Neural progenitor cell (in vitro differentiated cells): ENCODE measurements at places on chromosomes 11 and 22.

- peak; percentile 99 for DNase-seq
- H3K36me3 ChIP-seq = no peaks in the 10 kb centered on the region
- H3K27me3 ChIP-seq = peaks cover 11% of the 10 kb centered on the region
- H3K4me3 ChIP-seq = peak within 1 kb of the TSS; percentile 62
- peaks cover 9% of the 10 kb centered on the region for H3K4me1 ChIP-seq
- peak within 1 kb of the TSS; percentile 10 for H3K27ac ChIP-seq
These were observed at the start of gene DMC1 for GRCh38 chr22:38569972-38570778. DMC1 (minus strand) TSS chr22:38570183; CDS start chr22:38568256, 1,927 bp downstream.

GRCh38 chr11:124717421-124717785 lies 22.3 kb upstream of the NRGN start:
- no peaks in the 10 kb centered on the region for H3K36me3 ChIP-seq
- peak overlapping the region; percentile 52 for H3K4me3 ChIP-seq
- peaks cover 76% of the 10 kb centered on the region for H3K27me3 ChIP-seq

DNA sequence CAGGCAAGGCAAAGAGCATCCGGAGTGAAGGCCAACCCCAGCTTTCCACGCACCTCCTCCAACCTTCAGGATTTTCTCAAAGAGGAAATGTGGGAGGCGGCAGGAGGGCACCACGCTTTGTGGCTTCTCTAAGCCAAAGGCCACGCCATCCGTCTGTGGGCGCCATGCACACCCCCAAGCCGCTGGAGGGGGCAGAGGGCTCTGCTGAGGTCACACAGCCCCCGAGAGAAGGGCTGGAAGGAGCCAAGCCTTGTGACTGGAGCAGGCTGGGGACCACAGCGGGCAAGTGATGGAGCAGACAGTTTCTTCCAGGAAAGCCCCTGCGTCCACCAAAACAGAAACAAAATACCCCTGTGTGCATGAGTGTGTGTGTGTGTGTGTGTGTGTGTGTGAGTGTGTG lies 527.4 kb downstream of the BRD1 start:
- no peak for DNase-seq
- peaks cover 3% of the 10 kb centered on the region for H3K4me1 ChIP-seq
- H3K27ac ChIP-seq = no peak overlapping the region
- no peak overlapping the region for H3K4me3 ChIP-seq
- no peaks in the 10 kb centered on the region for H3K27me3 ChIP-seq
- no peaks in the 10 kb centered on the region for H3K36me3 ChIP-seq

DNA sequence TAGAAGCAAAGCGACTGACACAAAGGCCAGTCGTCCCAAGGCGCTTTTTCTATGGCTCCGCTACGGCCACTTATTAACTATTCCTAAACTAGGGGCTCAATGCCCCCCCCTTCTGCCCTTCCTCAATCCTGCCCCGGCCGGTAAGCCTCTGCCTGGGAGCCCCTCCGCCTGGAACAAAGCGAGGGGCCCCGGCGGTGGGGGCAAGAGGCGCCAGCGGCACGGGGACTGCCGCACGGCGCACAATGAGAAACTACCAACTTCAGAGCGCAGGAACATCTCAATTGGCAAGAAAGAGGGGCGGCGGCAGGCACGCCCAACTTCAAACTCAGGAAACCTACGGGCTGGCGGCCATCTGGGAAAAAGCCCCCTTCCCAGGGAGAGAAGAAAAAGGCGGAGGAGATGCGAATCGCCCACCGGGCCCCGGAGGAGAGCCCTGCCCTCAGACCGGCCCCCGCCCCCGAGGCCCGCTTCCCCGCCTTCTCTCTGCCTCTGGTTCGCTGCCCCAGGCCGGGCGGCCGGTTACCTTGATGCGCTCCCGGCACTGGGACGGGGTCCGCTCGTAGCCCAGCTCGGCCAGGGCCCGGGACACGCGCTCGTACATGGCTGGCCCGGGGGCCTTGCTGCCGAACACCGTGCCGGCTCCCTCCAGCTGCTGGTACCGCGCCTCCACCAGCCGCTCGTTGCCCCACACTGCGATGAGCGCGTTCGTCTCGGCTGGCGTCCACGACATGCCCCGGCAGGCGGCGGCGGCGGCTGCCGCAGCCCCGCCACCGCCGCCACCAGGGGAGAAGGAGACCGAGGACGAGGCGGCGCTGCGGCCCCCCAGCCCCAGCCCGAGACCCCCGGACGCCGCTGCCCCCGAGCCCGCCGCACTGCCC lies 619 bp downstream of the MSANTD2 start:
- peak overlapping the region; percentile 76 for H3K4me3 ChIP-seq
- H3K4me1 ChIP-seq = peaks cover 28% of the 10 kb centered on the region
- no peaks in the 10 kb centered on the region for H3K27me3 ChIP-seq
- DNase-seq = peak; percentile 87
- no peaks in the 10 kb centered on the region for H3K36me3 ChIP-seq

GRCh38 chr11:60852117-60852981 lies 3.4 kb downstream of the PTGDR2 start:
- no peak overlapping the region for H3K27ac ChIP-seq
- H3K27me3 ChIP-seq = peaks cover 36% of the 10 kb centered on the region
- peak; percentile 57 for DNase-seq
- H3K4me1 ChIP-seq = no peaks in the 10 kb centered on the region
- H3K4me3 ChIP-seq = peak overlapping the region; percentile 19

- no peak overlapping the region for H3K27ac ChIP-seq
- no peaks in the 10 kb centered on the region for H3K36me3 ChIP-seq
- peak; percentile 58 for DNase-seq
These were observed 75.3 kb upstream of the CREB3L1 start for GRCh38 chr11:46202149-46202548.

DNA sequence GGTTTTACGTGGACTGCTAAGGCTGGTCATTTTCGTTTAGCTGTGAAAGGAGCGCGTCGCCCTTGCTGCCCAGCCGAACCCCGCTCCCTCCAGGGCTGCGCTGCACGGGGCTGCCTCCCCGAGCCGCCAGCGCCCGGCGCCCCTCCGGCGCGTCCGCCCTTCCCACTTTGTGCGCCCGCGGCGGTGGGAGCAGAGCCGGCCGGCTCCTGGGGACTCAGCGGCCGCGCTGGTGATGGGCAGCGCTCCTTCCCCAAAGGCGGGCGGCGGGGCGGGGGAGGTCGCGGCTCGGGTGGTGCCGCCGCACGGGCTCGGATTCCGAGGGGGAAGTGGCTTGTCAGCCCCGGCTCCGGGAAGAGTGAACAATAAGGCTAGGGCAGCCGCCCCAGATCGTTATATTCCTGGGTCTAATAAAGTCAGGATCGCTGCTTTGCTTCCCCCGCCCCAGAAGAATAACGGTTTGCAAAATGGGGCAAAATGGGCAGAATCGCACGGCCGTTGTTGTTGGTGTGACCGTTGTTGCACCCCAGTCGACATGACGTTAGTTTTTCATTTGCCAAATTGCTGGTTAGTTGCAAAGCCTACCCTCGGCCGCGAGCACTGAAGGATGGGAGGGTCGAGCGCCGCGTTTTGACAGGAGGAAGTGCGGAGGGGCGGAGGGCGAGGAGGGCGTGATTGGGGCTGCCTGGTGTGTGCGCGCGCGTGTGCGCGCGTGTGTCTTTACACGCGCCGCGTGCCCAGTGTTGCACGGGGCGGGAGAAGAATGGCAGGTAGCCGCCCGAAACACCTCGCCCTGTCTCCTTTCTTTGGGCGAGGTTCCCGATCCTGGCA lies 745 bp downstream of the NCAM1 start:
- H3K4me1 ChIP-seq = peaks cover 13% of the 10 kb centered on the region
- DNase-seq = peak; percentile 69
- H3K4me3 ChIP-seq = peak overlapping the region; percentile 82
- no peaks in the 10 kb centered on the region for H3K36me3 ChIP-seq
- peaks cover 30% of the 10 kb centered on the region for H3K27me3 ChIP-seq
